ENCODE measurements at places on chromosomes 6 and 20.

- no peak for DNase-seq
These were observed 160.3 kb downstream of the EDN1 start for GRCh38 chr6:12450467-12450866.

DNA sequence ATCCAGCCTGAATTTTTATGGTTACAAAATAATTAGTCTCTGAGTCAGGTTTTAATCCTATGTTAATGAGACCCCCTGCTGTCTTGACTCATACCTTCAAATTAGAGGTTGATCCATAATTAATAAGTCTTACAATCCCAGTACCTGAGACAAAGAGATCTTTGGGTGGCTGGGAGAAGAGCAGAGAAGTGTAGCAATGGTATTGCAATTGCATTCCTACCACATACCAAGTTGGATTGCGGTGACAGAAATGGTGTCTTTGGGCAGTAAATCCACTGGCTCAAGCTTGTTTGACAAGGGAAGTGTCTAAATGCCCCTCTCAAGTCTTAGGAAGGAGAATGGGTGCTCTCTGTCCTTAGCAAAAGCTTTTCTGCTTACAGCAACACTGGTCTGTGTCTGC, 150.4 kb downstream of the BTBD3 start:
- DNase-seq: no peak

DNA sequence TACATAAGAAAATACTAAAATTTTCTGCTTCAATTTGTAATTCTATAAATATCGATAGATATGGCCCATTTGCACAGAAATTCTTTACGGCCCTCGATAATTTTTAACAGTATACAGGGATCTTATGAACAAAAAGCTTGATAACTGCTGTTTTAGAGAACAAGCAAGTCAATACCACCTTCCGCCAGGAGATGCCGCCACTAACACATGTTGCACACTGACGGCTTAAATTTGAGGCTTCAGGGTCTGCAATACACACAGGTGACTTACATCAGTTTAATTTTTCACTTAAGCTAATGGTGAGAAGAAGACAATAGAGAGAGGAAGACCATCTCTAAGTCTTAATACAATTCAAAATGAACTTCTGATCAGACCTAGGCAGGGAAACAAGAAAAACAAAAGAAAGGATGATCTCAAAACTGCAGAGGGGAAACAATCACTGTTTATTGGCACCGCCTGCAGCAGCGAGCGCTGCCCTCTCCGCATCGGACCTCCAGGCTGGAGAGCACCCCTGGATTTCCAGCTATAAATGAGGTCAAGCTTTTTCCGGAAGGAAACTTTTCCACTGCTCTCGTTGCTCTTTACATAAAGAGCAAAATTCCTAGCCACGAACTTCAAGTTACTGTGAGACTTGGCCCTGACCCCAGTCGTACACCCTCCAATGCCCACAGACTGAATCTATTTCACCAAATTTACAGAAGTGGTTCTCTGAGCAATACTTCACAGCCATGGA, 53.9 kb downstream of the OTOR start:
- peak; percentile 30 for DNase-seq

DNA sequence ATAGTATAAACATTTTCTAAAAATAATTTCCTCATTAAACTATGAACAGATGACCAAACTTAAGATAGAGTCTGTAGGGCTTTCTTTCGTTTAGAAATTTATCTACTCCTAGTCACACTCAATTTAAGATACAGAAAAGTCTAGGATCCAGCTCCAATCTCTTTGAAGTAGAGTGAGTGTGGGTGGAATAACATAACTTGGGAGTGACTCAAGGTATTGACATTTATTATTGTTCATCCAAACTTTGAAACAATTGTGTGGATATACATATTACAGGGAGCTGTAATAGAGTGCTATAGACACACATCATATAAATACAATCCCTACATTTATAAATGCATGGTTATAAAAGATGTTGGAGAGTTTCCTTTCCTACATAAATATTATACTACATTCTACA, 715.2 kb upstream of the MANEA start:
- no peak for DNase-seq

DNA sequence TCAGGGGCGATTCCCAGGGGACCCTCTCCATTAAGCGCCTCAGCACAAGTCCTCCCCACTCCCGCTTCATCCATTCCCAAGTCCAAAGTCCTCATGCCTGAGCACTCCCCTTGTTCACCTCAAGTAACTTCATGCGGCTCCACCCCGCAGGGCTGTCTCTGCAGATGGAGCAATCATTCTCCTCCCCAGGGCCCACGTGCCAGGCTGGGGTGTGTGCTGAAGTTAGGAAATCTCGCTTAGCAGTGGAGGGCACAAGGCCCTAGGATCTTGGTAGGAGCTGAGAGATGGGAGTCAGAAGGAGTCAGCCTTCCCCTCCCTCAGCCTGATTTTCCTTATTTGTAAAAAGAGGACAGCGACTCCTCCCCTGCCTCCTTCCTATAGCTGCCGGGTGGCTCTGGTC, 3.5 kb downstream of the TGM3 start:
- DNase-seq: no peak

DNA sequence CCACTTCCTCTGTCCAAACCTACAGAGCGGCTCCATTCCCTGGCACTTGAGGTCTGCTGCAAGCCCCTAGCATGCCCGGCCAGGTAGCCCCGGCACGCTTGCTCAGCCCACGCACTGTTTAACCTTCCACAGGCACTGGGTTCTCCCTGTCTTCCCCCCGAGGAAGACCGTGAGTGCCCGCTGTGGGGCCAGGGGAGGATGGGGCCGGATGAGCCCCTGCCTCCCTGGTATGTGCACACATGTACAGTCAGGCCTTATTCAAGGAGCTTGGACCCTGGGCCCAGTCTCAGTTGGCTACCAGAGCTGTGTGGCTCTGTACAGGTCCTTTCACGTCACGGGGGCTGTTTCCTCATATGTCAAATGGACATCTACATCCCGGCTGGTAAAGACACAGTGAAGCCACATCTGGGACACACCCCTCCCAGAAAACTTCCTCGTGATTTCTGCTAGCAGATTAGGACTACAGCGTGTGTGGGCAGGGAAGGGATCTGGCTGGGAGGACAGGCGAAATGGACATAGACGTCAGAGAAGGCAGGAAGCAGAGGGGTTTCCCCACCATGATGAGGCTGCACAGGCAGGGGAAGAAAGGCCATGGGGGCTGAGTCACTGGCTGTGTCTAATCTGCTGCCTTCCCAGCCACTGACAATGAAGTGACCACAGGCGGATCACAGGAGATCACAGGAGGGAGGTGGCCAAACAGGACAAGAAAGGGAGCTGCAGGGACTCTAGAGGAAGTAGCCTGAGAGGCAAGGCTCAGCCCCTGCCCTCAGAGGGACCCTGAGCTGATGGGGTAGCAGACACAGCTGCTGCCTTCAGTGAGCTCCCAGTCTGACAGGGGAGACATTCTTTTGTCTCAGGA, 62.9 kb downstream of the MRPL14 start:
- DNase-seq: no peak

DNA sequence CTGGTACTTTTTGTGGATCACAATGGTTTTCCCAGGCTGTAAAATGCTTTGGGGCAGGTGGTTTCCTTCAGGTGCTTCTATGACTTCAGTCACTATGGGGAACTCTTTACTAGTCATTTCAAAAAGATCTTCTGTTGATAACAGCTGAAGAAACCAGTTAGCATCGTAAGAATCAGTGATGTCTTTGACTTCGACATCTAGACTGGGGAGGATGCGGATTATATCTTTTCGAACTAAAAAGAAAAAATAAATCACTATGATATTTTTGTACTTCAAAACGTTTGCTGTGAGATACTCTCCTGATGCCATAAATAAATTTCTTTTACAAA, 87.2 kb downstream of the THEMIS start:
- DNase-seq: no peak

- DNase-seq: no peak
These were observed 508.9 kb upstream of the SULF2 start for GRCh38 chr20:48294196-48294595.

DNA sequence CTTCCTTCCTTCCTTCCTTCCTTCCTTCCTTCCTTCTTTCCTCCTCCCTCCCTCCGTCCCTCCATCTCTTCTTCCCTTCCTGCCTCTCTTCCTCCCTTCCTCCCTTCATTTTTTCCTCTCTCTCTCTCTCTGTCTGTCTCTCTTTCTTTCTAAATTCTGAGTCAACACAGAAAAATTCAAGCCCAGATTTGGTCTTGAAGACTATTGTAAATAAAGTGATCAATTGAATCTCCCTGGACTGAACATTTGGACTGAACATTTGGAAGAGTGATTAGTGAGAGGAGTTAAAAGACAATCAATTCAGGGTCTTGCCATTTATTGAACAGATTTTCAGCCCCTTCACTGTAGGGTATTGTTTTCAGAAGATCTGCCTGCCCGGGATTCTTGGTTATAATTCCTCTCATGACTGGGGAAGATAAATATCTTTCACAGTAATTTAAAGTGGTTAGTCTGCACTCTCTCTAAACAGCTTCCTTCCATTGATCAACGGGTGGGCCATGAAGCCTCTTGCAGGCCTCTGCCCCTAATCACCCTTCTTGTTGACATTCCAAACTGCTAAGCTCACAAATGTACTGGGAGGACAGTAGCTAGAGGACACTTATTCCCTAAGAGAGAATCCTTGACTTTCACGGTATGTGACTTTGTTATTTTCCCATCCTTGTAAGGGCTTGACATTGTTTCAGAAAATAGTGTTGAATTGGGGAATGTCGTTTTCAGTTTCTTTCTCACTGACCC, 101.7 kb upstream of the BMP2 start:
- no peak for DNase-seq

GRCh38 chr6:157316871-157317814, 6.2 kb downstream of the TMEM242 start:
- no peak for DNase-seq

DNA sequence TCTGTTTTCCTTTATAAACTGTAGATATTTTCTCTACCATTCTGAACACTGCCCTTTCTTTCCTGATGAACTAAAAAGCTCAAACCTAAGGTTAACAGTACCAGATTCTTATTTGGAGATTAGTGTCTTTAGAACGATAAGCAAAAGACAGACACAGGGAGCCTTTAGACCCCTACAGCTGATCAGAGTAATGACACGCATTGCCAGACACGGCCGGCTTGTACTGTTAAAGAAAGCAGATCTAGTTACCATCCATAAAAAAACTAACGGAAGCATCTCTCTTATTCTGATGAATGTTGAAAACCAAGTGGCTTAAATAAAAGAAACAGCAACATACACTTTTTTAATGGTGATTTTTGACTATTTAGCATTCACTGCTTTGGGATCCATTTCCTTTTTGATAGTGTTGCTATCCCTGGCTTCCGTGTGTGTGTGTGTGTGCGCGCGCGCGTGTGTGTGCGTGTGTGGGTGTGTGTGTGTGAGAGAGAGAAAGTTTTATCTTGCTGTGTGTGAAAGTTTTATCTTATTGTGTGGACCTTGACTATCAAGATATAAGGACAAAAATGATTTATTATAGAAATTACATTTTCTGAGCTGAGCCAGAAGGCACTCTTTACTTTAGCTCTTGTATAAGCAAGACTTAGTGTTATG, 95.6 kb upstream of the SLC35B3 start:
- DNase-seq: no peak

DNA sequence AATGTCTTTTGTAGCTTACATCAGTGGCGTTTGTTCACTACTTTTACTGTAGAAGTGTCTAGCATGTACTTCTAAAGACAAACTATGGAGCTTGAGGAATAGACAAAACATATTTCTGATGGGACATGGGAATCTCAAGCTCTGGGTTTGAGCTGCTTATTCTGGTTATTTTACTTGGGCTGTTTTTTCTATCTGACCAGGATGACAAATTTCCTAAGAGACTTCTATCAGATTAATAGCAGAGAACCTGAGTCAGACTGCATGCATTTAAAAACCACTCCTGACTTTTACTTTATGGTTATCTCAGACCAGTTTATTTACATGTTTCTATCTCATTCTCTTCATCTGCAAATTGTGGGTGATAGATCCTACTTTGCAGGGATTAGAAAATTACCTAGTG, 1282.3 kb upstream of the GJE1 start:
- no peak for DNase-seq

DNA sequence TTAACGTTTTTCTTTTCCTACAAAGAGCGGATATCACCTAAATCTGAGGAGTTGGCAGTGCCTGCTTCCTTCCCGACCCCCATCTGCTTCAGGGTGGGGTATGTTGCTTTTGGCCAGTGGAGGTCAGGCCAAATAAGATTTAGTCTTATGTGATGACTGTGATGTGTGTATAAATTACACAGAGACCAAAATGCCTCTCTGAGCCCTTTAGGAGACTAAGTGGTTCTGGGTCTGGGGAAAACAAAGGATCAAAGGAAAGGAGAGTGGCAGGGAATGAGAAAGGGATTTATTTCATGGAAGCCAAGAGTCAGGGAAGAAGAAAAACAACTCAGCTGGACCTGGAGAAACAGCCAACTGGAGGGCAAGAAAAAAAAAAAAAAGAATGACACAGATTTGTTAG, 39.1 kb upstream of the TBC1D7 start:
- DNase-seq: no peak

- DNase-seq: no peak
These were observed 649.7 kb upstream of the CHD6 start for GRCh38 chr20:42267793-42268384.

DNA sequence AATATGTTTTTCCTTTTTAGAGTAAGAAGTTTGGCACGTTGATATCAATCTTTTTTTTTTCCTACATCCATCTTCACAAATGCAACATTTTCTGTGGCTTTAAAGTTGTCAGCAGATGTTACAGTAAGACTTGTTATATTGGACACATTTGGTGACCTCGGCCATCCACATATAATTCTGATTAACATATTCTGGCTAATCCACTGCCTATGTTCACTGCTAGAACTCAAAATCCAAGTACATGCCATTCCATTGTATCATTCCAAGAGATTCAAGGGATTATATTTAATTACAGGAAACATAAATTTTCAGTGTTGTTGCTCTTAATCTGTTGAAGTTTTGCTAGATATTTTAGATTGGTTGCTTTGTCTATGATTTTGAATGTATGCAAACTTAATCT, 367.6 kb downstream of the TENT5A start:
- no peak for DNase-seq

DNA sequence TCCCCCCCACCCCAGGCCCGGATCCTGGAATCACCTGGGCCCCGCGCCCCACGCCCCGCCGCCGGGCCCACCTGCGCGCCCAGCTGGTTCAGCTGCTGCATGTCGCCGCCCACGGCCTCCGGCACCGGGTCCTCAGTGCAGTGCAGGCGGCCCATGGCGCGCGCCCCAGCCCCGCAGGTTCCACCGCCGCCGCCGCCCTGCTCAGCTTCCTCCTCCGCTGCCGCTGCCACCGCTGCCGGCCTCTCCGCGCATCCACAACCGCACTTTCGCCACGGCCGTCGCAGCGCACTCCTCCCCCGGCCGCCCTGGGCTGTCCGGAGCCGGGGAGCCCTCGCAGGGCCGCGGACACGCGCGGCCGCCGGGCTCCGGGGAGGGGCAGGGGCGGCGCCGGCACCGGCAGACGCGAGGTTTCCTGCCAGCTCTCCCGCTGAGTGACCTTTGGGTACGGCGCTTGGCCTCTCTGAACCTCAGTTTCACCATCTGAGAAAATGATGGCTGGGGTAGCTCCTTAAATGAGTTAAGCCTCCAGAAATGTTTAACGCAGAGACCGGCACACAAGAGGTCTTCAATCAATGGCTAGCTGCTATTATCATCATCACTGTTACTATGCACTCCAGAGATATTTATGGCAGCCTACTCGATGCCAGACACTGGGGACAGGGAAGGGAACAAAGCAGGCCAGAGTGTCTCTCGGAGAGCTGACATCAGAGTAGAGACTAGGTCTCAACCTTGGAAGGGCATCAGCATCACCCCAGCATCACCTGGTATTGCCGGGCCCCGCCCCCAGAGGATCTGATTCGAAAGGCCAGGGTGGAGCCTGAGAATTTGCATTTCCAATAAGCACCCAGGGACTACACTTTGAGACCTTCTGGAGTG, at the start of gene COMMD7:
Gene COMMD7, minus strand, starts transcription at position 231 of the 876 bp plus-strand sequence. Its CDS starts 76 bp downstream, at position 155.
- DNase-seq: peak; percentile 67

- no peak for DNase-seq
These were observed 3.3 kb downstream of the NPBWR2 start for GRCh38 chr20:64103871-64104666.

Data from activated B cell treated with CpG ODN at 0.5 μM for 24 hours (primary cell).